ENCODE measurements at places on chromosomes 3 and 15.

DNA sequence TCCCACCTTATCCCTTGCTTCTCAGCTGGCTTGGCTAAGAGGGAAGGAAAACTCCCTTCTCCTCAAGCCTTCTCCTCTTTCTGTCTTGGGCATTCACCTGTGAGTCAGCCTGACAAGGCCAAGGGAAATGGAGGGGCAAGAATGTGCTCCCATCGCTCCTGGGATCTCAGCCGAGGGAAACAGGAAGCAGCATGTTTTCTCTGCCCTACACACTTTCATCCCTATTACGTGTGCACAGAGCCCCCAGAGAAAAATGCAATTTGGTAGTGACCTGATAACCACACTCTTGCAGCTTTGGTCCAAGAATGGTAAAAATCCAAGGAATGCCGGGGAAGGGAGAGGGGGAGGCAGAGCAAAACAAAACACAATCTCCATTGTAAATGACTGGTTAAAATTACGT is 32.9 kb upstream of the MTMR10 start:
- no peak for DNase-seq

DNA sequence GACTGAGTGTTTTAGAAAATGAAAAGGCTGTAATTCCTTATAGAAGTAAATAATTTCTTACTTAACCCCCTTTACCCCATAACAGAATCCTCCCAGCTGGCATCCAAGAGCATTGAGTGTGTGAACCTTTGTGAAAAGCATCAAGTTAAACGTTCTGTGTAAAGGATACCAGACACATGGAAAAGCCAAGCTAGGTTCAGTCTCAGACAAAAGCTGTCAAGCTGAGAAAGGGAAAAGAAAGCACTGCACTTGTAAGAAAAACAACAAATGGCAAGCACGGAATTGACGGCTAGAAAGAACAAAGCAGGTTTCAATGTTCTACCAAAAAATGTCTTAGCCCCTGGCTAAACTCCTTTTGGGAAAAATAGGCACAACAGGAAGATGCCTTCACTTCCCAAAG is 176.5 kb downstream of the FHIT start:
- DNase-seq = no peak

DNA sequence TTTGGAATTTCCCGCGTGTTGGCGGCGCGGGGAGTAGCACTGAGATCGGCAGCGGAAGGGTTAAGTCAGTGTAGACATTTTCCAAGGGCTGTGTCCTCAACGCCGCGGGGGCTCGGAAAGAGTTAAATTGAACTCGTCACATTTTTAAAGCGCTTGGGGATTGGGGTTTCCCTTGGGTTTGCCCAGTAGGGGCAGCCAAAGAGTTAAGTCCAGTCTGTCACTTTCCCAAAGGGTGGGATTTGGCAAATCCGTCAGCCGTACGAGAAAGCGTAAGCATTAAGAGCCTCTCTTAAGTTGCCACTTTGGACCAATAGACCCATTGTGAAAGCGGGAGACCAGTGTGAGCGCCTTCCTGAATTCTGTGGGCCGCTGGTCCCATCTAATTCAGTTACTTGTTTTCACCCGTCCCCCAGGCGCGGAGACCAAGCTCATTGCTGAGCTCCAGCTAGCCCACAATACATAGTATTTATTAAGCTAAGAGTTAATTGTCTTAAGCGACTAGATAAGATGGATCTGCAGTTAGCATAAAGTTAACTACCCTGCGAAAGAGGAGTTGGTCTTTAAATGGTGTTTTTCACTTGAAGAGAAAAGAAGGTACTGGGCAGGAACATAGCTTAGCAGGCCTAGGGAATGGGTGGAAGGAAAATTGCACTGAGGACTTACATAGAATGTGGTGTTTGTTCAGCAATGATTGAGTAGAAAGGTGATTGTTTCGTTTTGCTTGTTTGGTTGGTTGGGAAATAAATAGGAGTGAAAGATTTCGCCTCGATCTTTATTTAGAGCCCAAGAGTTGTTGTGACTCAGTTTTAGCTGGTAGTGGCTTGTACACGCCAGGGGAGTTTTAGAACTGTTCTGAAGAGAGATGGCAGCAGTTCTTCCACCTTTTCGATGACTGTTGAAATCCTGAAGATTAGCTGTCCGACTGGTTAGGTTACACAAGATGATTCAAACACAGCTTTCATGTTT is 932 bp downstream of the ARL8B start:
- DNase-seq = peak; percentile 94

- no peak for DNase-seq
These were observed 31.8 kb downstream of the P3H2 start for GRCh38 chr3:190088890-190089289.

- no peak for DNase-seq
These were observed 43.6 kb upstream of the CNOT10 start for GRCh38 chr3:32641356-32641755.

GRCh38 chr15:75811626-75812025 is 31.6 kb upstream of the UBE2Q2 start:
- DNase-seq = no peak

DNA sequence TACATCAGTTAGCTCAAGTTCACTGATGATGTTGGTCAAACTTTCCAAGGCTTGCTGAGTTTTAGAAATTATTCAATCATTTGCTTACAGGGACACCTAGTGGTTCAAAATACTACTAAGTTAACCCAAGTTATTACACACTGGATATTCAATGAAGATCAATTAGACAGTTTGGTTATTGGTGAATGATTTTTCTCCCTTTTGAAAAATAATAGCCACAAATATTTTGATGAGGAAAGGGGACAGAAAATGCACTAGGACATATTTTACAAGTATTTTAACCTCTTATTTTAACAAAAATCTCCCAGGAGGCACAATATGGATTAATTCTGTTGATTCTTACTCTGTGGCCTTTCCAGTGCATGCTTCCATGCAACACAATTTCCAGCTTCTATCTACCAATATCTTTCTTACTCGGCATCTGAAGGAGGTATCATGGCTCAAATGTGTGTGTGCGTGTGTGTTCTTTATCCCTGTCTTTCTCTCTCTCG is 20.1 kb upstream of the GOLGA6L2 start:
- peak; percentile 37 for DNase-seq

DNA sequence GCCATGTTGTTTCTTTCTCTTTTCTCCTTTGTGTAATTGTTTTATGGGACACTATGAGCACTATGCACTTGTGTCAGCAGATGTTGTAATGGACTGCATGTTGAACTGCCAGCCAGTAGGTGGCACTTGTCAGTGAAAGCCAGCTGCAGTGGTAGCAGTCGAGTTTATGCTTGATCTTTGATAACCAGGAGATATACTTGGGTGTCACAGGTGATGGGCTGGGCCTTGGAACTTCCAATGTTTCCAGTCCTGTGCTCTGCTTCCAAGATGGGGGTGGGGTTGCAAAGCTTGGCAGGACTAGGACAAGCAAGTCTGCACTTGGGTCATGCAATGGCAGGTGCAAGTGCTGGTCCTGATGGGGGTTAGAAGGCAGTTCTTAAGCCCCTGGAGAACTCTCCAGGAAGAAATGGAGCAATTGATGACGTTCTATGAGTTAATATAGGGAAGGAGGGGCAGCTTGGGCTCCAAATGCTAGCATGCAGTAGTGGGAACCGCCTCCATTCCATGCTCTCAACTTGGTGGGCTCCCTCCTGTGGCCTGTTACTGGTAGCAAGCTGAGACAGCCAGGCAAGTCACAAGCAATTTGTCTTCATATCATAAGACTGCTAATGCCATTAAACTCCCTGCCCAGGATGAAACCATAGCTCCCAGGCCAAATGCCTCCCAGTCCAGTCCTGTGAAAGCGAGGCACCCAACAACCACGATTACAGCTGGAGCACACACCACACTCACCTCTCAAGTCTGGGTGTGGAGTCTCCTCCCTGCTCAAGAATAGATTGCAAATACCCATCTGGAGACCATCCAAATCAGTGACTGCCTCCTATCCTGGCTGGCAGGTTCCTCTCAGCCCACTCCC is 287.2 kb downstream of the CGGBP1 start:
- peak; percentile 72 for DNase-seq

- no peak for DNase-seq
These were observed 165.0 kb downstream of the FEZF2 start for GRCh38 chr3:62208385-62208784.

DNA sequence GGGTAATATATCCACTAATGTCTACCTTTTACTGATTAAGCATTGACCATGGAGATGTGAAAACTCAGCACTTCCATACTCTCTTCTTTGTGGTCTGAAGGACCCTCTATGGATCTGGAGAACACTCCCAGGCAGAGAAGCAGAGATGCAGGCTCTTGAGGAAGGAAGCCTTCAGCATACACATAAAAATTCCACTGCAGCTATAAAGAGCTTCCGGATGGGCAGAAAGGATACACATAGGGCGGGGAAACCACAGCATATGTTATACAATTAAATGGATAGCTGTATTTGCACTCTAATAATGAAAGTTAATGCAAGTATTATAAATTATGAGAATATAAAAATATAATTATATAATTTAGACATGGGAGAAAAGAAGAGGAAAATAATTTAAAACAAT is 1258.2 kb upstream of the ALCAM start:
- no peak for DNase-seq

GRCh38 chr3:172099495-172099808 is 60.1 kb downstream of the FNDC3B start:
- no peak for DNase-seq

GRCh38 chr3:33430571-33430970 is 9.6 kb downstream of the UBP1 start:
- no peak for DNase-seq

- DNase-seq = no peak
These were observed 23.5 kb downstream of the DTWD1 start for GRCh38 chr15:49644364-49644794.

DNA sequence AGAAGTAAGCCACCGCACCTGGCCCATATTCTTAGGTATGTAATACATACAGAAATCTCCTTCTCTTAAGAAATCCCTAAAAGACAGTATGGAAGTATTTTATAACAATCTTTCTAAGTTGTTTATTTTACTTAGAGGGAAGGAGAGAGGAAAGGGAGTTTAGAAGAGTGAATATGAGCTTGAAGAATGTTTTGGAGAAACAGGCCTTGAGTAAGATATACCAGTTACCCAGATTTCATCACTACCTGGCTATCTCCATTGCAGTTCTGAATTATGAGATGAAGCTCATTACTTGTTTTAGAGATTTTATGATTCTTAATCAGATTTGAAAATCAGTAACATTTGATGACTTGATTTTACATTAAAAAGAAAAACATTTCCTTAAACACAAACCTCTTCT is 71.9 kb downstream of the DCUN1D1 start:
- DNase-seq = no peak

DNA sequence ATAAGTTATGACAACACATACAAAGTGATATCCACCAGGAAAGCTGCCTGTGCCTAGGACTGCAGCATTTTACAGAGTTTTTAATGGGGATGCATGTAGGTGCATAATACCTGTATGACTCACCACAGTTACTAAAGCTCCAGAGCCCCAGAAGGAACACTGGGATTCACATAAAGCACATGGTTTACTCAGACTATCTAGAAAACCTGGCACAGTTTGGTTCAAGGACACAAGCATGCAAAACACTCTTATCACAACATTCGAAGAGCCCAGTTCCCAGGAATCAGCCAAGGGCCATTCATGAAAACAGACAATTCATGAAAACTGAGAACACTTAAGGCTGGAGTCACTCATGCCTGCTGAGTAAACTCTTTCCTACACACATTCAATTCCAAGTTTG is 261.0 kb downstream of the PYDC2 start:
- DNase-seq = no peak

- DNase-seq = no peak
These were observed 310.7 kb downstream of the ARPP21 start for GRCh38 chr3:35950021-35950420.
